ENCODE measurements at places on chromosomes 11 and 22.

DNA sequence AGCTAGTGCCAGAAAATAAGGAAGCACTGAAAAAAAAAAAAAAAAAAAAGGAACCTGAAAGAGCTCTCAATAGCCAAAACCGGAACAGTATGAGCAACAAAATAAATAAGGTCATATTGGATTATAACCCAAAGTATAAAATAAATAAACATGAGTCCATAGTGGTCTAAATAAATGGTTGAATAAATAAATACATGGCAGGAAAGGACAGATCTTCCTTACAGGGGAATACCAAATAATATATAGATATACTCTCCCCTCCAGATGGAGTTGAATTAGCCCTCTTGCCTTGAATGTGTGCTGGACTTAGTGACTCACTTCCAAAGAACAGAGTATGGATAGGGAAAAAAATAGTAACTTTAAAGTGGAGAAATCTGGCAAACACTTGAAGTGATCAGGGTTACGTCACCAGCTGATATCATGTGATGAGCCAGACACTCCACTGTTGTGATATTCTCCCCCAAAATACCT is 14.3 kb upstream of the ARRB1 start:
- DNase-seq: no peak

- DNase-seq: peak; percentile 58
Observed at GRCh38 chr11:33040033-33040861, 875 bp downstream of the TCP11L1 start.

DNA sequence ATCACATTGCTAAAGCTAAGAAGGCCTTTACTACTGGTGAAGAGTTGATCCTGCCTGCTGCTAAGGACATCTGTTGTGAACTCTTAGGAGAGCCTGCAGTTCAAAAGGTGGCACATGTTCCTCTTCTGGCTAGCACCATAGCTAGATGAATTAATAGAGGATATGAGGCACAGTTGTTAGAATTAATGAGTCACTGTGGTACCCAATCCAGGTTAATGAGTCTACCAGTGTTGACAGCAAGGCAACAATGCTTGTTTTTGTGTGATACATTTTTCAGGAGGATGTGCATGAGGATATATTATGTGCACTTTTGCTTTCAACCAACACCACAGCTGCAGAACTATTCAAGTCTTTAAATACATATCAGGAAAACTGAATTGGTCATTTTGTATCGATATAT is 12.0 kb downstream of the C11orf58 start:
- DNase-seq: no peak

DNA sequence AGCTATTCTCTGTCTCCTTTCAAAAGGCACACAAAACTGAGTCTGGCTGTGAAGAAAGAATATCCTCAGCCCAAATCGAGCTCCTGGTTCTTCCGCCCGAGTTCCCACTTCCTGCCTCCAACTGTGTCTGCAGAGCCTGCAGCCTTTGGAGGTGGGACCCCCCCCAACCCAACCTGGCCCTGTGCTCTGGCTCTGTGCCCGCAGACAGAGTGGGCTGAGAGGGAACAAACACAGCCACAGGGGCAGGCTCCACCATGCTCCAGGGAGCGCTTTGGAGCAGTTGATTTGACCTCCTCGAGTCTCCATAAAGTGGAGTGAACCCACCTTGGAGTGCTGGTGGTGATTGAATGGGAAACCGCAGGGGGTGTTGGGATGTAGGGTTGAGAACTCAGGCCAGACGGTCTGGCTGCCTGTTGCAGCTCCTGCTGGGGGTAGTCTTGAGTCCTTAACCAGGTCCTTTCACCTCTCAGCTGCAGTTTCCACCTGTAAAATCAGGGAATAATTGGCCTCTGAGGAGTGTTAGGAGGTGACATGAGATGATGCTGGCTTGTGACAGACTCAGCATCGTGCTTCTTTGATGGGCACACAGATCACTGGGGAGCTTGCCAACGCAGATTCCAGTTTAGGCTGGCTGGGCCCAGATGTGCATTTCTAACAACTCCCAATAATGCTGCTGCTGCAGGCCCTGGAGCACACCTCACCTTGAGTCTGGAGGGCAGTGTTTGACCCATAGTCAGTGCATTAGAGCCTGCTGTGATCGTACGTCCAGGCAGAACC is 11.4 kb downstream of the DAGLA start:
- peak; percentile 88 for DNase-seq

DNA sequence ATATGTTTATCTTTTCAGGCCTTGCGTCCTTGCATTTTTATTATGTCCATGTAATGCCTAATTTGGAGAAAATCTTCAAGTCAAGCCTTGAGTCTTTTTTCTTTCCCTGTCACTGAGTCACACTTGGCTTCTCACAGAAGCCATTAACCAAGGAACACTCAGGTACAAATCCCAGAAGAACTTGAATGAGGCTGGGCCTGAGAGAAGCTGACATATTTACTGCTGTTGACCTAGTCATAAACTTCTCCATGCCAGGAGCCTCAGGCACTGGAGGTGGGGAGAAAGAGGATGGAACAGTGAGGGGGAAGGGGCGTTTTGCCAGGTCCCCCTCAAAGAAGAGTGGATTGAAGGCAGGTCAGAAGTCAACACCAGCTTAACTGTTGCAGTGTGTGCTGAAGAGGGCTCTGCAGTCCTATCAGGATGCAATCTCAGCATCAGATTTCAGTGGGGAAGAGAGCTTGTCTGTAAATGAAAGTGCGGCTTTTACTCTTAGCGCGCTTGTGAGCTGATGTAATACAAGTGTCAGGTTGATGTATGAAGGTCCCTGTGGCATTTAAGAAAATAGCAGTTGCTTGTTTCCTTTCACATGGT is 526.0 kb downstream of the ETS1 start:
- DNase-seq: no peak

GRCh38 chr11:123035831-123036230 is 26.1 kb downstream of the HSPA8 start:
- DNase-seq: no peak

DNA sequence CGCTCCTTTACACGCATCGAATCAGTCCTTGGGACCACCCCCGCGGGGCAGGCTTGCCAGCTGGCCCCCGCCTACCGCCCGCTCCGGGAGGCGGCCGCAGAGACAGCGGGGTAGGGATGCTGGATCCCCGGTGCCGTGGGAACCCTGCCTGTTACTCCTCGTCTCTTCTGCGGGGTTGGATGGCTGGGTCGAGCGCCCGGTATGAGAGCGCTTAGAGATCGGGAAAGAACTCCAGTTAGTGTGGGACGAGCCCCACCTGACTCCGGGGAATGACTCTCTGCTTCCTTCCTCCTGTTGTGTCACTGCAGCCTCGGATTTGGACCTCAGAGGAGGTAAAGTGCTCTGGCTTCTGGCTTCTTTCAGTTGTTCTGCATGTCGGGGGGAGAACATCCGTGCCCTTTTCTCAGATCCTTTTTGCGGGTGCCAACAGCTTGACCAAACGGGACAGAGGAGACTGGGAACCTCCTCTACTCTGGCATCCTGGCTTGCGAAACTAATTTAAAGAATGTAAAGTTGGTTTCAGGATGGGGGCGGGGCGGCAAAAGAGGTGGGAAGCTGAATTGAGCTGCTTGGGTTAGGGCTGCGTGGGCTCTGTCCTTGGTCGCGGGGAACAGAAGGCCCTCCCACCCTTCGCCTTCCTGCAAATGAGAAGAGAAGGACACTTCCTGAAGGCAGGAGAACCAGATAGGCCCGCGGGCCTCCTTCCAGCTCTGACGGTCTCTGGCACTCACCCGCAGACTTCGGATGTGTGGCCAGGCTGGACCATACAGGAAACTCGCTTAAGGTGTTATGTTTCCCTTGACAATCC is 938 bp downstream of the LAYN start:
- no peak for DNase-seq

- DNase-seq: no peak
Observed at GRCh38 chr11:2800655-2801531, 84.7 kb downstream of the CDKN1C start.

- no peak for DNase-seq
Observed at GRCh38 chr11:96969251-96969650, 579.4 kb downstream of the JRKL start.

DNA sequence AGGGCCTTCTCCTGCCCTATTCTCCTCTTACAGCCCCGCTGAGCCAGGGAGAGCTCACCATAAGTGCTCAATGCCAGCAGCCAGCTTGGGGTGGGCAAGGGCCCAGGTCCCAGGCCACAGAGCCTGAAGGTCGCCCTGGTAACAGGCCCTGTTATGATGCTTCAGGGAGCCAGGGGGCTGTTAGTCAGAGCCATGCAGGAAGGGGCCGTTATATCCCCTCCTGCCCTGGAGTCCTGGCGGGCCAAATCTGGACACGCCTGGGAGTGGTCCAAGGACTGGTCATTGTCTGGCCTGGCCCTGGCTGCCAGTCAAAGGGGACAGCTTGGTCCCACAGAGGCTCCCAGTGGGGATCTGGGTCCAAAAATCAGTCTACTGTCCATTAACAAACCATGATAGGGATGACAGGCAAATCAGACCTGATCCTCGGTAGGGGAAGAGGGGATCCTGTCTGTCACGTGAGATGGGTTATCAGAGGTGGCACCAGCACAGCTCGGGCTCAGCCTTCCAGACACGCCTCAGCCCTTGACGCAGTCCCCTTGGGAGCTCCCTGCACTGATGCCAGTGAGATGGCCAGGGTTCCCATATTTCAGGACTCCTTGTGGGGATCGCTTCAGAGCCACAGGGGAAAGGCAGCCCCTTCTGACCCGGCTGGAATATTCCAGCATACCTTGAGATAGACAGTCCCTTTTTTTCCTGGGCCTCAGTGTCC is 55.9 kb downstream of the LRRC32 start:
- no peak for DNase-seq

GRCh38 chr22:46795140-46795539 is 32.7 kb downstream of the TBC1D22A start:
- no peak for DNase-seq

- DNase-seq: no peak
Observed at GRCh38 chr11:131092469-131092868, 176.2 kb upstream of the SNX19 start.

- no peak for DNase-seq
Observed at GRCh38 chr11:72969894-72970335, 155.7 kb downstream of the ATG16L2 start.

DNA sequence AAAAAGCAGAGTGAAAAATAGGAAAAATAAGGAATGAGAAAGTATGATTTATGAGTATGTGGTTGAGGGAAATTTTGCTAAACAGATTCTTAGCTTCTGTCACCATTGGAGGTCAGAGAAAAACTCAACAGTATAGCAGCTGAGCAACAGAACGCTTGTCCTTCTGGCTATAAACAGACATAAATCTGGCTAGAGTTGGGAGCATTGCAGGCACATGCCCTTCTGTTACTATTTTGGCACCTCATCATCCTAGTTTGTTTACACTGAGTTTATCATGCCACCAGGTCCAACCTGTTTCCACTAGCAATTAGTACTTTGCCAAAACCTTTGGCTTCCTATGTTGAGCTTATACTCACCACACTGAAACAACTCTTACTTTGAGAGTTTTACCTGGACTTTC is 6.9 kb downstream of the UBE4A start:
- no peak for DNase-seq

GRCh38 chr11:115630214-115630613 is 126.0 kb upstream of the CADM1 start:
- no peak for DNase-seq

GRCh38 chr22:31695423-31695822 is 33.4 kb upstream of the PISD start:
- no peak for DNase-seq

- DNase-seq: no peak
Observed at GRCh38 chr11:26762089-26762488, 40.2 kb upstream of the SLC5A12 start.

- DNase-seq: no peak
Observed at GRCh38 chr11:130602641-130603334, 154.3 kb downstream of the ADAMTS15 start.

GRCh38 chr22:36253523-36254490 is 874 bp downstream of the APOL1 start:
- peak; percentile 46 for DNase-seq

DNA sequence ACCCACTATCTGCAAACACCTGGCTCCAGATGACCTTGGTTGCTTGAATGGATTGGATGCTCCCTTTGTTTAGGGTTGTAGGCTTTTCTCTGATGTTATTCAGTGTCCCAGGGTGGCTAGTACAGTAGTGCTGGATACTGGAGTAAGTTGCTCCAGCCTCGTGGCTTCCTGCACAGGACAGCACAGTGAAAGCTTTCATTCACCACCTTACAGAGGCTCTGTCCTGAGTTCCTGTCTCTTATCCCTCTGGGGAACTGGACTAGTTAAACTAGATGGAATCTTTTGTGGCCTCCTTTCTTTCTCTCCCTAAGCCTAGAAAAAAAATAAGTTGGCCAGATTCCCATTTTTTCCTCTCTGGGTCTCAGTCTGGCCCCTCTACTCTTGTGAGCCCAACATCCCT is 42.6 kb downstream of the MRPL48 start:
- no peak for DNase-seq

- peak; percentile 70 for DNase-seq
Observed at GRCh38 chr11:115498354-115498753, 5.9 kb downstream of the CADM1 start.

- DNase-seq: no peak
Observed at GRCh38 chr11:134062265-134063123, 6.4 kb upstream of the JAM3 start.

Data from COR-L47 (cell line).